ENCODE measurements at places on chromosomes 7 and 10.

- no peak for DNase-seq
Measured at GRCh38 chr7:7653593-7654187, 13.1 kb downstream of the UMAD1 start.

DNA sequence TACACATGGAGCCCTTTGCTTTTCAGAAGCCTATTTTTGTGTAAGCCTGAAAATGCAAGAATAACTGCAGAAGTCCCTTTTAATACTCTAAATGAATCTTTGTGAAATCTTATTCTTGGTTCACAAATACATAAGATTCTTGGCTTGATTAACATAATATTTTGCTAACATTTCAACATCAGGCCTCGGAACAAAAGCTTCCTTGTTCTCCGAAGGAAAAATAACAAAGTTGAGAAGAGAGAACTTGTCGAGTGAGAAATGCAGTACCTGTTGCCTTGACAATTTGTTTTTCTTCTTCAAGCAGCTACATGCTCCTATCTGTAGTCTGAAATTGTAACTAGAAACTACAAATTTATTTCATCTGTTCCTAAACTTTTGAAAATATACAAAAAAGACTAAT lies 8.5 kb downstream of the NT5C2 start:
- no peak for DNase-seq

DNA sequence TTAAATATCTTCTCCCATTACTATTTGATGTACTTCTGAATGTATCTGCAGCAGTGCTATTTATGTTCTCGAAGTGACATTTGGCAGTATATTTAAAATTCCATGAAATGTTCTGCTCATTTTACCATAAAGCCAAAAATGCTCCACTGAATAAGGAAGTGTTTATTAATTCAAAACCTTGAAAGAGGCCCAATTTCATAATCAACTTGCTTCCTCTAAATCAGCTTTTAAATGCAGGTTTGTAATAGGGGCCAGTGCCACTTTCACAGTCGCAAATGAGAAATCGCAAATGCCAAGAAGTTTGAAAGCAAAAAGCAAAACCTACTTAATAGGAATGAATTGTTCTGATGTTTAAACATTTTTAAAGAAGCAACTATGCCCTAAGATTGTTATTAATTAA lies 11.4 kb downstream of the NHLRC2 start:
- DNase-seq, result no peak

DNA sequence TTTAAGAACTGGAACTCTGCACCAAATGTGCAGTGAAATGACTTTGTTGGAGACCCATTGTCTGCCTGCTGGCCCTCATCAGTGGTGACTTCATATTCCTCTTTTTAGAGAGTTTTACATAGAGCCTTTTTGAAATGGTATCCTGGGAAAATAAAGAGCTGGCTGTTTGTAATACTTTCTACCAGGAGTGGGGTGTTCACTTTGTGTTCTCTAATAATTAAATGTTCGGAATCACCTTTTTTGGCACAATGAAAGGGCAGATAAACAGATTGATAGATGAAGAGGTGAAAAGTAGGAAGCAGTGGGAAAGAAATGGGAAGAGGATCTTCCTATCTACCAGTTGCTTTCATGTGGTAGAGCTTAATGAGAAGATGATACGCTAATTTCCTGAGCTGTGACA lies 55.5 kb downstream of the PRPF18 start:
- DNase-seq, result no peak

Data from stimulated activated CD4-positive, alpha-beta T cell treated with anti-CD3 and anti-CD28 coated beads, Interleukin-4, amount 100 ng/mL, for 48 hours (primary cell).